ENCODE measurements at places on chromosomes 5 and 9.

- DNase-seq, result no peak
Observed at GRCh38 chr5:74454263-74455030, 186.1 kb downstream of the ENC1 start.

DNA sequence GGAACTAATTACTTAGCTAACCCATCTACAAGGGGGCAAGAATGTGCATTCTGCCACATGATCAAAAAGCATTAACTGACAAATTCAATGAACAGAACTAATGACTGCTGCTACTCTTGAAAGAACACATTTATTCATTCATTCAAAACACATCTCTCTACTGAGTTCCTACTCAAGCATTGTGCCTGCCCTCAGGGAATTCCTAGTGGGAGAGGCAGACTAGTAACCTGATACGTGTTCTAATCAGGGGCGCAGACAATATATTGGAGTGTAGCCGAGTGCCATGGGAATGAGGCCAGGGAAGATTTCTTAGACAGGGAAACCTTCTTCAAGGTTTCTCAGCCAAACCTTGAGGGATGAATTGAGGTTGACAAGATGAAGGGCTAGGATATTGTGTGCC lies 56.7 kb upstream of the PAPPA start:
- DNase-seq, result no peak

- no peak for DNase-seq
Observed at GRCh38 chr9:34519321-34520020, 3.3 kb downstream of the ENHO start.

- DNase-seq, result no peak
Observed at GRCh38 chr9:27801545-27801944, 228.3 kb upstream of the C9orf72 start.

- DNase-seq, result no peak
Observed at GRCh38 chr9:80679916-80680315, 1009.4 kb downstream of the TLE1 start.

DNA sequence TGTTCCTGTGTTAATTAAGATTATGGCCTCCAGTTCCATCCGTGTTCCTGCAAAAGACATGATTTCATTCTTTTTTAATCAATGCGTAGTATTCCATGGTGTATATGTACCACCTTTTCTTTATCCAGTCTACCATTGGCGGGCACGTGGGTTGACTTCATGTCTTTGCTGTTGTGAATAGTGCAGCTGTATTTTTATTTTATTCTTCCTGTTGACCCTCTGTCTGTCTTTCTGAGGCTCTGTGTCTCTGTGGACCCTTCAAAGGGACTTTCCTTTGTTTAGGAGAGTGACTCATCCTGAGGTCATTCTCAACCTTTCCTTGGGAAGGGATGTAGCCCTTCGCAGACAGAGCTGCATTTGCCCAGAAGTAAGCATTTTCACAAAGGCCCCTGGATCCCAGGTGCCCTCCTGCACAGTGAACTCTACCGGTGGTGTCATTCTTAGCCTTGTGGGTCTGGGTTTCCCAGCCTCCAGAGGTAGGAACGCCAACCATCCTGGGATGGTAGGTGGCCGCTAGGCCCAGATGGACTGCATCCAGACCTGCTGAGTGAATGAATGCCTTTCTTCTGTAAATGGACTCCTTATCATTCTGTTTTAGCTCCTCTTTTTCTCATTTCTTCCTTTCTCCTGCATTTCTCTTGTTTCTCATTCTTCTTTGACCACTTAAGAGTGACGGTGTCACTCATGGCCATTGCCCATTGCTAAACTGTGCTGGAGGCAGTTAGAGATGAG lies 22.4 kb downstream of the TRIO start:
- no peak for DNase-seq

DNA sequence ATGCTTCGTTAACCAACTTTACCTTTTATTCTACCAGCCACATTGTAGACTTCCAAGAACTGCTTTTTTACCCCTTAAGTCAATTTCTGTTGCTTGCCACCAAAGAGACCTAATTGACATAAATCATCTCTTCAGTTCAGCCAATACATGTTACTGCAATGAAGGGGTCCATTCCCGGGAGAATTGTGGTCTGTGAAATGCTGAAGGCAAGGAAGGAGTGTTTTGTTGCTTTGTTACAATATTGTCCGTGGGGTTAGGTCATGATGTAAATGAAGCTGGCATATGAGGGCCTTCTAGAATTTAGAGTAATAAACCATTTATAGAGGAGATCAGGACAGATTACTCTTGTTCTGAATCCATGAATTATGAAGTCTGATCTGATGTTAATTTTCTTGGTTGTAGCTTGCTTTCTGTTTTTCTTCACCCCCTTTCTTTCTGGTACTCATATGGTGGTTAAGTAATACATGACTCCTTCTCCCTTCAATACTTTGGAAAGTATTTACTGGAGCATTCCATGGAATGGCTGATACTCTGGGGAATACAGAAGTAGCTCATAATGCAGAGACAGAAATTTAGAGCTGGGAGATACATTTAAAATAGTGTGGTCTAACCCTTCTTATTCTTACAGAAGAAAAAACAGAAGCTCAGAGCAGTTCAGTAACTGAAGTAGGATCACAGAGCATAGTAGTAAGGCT lies 297.0 kb upstream of the CLINT1 start:
- no peak for DNase-seq

- no peak for DNase-seq
Observed at GRCh38 chr5:67089200-67089725, 107.3 kb downstream of the CD180 start.

DNA sequence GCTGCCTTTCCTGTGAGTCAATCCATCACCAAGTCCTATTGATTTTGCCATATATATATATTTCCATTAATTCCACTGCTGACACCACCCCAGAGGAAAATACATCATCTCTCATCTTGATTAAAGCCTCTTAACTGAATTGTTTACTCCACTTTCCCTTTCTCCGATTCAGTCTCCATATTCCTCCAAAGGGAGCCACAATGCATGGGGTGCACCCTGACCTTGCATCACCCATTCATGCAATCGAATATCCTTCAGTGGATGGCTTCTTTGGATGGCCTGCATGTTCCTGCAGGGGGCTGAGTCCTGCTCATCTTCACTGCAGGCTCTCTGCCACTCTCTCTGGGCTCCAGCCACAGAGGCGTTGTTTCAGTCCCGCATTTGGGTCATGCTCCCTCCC lies 231.0 kb downstream of the SNX18 start:
- DNase-seq, result no peak

DNA sequence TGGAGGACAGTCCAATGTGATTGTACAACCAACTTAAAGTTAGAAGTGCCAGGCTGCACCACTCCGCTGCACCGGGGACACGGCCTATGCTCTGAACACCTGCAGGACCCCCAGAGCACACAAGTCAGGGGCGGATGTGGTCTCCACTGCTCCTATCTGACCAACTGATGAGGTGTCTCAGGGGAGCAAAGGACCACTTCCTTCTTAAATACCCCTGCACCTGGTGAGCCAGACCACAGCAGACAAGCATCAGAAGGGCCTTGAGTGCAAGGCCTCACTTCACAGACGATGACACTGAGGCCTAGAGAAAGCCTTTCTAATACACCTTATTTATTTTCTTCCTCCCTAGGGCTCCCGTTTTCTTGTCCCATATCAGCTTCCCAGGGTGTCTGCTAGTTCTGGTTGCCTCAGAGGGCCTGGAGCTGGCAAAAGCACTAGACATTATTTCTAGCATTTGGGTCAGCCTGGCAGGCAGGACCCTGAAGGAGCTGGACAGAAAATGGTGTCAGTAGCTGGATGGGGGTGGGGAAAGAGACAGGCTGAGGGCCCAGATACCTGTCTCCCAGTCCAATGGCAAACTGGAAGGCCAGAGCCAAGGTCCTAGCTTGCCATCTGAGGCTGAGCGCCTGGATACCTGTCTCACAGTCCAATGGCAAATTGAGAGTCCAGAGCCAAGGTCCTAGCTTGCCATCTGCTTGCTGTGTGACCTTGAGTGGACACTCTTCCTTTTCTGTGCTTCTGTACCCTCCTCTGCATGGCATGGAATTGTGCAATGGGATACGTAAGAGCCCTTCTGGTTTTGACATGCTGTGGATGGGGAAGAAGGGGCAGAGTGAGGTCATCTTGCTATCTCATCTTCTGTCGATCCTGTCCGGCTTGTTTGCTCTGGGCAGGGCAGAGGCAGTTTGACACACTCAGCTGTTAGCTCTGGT lies 9.0 kb downstream of the CCDC69 start:
- no peak for DNase-seq

DNA sequence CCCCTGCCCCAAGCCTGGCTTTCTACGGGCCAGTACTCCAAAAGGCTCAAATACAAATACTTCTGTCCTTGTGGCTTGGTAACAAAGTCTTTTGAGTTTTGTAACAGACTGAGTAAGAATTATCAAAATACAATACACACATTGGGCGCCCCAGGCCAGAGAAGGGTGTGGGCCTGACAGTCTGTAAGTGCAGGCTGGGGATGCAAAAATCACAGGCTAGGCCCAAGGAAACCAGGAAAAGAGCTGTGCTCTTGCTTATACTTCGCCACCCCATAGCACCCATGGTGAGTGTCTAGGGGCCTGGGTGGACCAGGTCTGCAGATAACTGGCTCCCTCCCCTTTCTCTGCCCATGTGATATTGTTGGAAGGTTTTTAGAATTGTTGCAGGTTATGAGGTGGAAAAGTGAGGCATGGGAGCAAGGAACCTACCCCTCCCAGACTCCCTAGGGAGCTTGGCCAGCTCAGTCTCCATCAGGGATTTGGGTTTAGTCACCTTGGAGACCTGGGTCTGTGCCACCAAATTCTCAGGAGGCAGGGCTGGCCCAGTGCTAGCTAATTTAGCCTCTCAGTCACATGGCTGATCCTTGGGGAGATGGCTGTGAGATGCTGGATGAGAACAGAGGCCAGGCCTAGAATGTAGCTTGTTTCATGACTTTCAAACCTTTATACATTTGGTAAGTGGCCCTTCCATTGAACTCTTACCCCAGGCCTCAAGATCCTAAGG lies 72.9 kb downstream of the TARS1 start:
- DNase-seq, result no peak

DNA sequence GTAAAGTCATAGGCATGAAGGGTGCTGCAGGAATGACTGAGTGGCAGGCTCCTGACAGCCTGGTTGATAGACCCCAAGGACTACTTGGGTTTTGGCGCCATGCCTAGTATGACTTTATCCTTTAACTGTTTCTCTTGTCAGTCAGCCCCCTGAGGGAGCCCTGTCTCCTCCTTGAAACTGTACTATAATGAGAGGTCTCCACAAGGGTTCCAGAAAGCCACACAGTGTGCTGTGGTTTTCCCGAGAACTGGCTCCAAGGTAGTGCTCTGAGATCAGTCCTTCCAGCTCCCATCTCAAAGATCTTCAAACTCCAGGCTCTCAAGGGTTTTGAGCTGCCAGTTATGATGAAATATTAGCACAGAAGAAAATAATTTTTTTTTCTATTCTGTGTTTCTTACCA lies 26.7 kb upstream of the TNC start:
- no peak for DNase-seq

- no peak for DNase-seq
Observed at GRCh38 chr5:44603496-44604272, 205.1 kb upstream of the MRPS30 start.

DNA sequence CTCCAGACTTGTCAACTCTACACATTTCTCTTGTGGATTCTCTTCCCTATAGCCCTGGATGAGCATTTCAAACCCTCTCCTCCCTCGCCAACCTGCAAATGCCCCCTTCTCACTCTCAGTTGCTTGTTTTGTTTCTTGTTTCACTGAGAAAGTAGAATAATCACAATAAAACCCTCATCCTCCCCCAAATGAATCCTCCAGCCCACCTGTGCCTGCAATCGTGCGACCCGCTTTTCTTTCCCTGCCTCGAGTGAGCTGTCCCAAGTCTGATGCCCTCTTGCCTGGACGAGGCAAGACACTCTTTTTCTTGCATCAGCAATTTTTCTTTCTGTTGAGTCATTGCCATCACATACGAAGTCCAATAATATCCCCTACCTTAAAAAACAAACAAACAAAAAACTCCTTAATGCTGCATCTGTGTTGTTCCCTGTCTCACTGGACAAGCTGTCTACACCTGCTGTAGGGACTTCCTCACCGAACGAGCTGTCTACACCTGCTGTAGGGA lies 3.7 kb upstream of the CACNA1B start:
- DNase-seq, result no peak

DNA sequence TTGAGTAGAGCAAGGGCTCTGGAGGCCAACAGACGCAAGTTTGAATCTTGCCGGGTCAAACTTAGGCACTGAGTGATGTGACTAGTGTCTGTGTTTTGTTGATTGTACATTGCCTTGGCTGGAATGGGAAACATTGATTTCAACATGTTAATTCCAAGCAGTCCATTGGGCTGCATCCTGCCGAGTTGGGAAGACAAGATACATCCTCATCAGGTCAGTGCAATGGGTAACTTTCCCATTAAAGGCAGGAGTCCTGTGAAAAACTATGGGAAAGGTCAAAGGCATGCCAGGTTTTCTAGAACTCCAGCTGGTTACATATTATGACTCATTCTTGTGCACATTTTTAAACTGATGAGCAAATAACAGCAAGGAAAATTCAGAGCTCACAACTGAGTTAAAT lies 126.5 kb upstream of the ABCA1 start:
- no peak for DNase-seq

- no peak for DNase-seq
Observed at GRCh38 chr5:58674070-58674469, 91.2 kb downstream of the RAB3C start.

- no peak for DNase-seq
Observed at GRCh38 chr5:14995229-14995628, 123.7 kb upstream of the ANKH start.

- DNase-seq, result no peak
Observed at GRCh38 chr5:78286290-78286689, 8.2 kb downstream of the AP3B1 start.

- no peak for DNase-seq
Observed at GRCh38 chr9:132651259-132651658, 18.5 kb downstream of the DDX31 start.

GRCh38 chr5:84249918-84250630 lies 134.6 kb downstream of the EDIL3 start:
- DNase-seq, result no peak

- no peak for DNase-seq
Observed at GRCh38 chr5:155116456-155117251, 103.1 kb downstream of the KIF4B start.

GRCh38 chr5:54453046-54453445 lies 2.5 kb upstream of the HSPB3 start:
- no peak for DNase-seq

- no peak for DNase-seq
Observed at GRCh38 chr9:118829334-118829733, 539.9 kb downstream of the BRINP1 start.

GRCh38 chr9:124699575-124699974 lies 71.5 kb downstream of the NR6A1 start:
- DNase-seq, result no peak

GRCh38 chr5:10704949-10705621 lies 55.9 kb downstream of the DAP start:
- peak; percentile 60 for DNase-seq

- no peak for DNase-seq
Observed at GRCh38 chr9:87954230-87954629, 20.1 kb downstream of the CDK20 start.

- no peak for DNase-seq
Observed at GRCh38 chr5:7978114-7978513, 109.2 kb downstream of the MTRR start.

DNA sequence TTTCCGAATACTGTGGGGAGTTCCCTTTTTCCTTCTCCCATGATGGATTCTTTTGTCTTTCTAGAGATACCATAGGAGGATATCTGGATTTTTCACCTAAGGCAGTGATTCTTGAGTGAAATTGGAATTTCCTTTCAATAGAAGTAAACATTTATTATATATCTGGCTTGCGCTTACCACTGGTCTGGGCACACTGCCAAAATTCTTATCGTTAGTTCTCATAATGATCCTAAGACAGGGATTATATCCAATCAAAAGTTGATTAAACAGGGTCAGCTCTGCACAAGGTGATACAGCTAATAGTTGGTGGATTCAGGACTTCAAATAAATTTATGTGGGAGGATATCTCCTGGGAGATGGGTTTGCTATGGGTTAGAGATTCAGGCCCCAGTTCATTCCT lies 9.6 kb downstream of the TLE4 start:
- no peak for DNase-seq
